Activated gamma-delta T cell treated with Interleukin-2 at 50 U/mL for 16 hours (primary cell): ENCODE measurements at places on chromosomes 12 and 14.

GRCh38 chr12:88925454-88925853, 345.2 kb upstream of the KITLG start:
- DNase-seq: no peak

- DNase-seq: no peak
Measured at GRCh38 chr12:14810953-14811483, 3.0 kb downstream of the SMCO3 start.

DNA sequence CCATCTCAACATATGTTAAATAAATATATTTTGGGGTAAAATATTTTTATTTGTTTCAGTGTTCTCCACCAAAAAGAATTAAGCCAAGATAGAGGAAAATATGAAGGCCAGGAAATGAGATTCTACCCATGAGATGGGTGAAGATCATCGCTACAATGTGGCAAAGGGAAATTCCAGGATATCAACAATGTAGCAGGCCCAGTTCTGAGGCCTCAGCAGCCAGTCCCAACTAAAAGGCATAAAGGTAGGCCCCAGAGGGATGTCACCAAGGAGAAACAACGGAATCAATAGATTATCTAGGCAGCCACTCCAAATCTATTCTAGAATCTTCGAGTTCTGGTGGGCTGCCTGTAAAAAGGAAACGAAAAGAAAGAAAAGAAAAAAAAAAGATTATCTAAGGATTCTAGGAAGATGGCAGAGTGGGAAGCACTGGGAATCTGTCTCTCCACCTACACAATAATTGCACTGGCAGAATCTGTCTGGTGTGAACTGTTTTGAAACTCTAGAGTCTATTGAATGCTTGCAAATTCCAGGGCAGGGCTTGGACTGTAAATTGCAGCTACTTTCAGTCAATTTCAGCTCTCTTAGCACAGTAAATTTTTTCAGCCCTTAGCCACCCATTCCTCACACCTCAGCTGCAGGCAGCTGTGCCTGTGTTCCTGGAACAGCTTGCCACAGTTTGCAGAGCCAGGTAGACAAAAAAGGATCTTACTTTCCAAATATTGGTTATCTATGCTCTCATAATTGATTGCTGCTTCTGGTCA, 33.1 kb upstream of the MMP19 start:
- DNase-seq: no peak

DNA sequence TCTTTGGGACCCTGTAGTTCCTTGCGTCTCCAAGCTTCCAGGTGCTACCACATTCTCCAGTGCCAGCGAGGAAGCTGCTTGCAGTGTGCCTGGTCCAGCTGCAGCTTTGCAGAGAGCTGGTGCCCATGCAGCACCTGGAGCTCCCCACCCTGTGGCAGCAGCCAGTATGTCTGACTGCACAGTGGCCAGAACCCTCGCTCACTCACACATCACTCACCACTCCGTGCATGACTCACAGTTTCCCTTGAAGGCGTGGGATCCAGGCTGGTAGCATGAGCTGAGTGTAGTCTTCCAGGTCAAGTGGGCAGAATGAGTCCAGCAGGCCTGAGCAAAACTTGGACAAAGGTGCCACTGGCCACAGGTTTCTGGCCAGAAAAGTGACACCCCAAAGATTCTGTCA, 33.6 kb downstream of the SDR9C7 start:
- no peak for DNase-seq

DNA sequence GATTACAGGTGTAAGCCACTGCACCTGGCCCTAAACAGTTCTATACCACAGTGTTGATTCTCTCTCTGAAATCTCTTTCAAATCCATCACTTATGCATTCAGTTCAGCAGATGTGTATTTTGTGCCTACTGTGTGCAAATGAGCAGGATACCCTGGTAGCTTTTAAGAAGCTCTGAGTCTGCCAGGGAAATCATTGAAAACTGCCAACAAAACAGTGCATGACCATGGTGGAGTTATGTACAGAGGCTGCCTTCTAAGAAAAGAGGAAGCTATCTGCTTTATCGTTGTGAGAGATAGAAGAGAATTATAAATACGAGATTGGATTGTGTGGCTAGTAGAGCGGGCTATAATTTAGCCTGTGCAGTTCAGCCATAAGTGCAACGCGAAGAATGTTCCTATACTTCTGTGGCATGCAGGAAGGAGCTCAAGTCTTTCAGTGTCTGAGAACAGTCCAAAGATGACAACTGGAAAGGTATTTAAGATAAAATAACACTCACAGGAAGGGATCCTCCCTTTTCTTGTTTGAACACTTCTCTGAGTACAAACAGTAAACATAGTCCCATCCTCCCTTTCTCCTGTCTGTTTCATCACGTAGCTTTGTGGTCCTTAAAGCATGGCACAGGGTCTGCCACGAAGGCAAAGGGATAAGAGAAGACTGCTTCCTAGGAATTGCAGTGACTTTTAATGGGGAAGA, 4.3 kb downstream of the DIP2B start:
- DNase-seq: no peak
